Activated naive CD8-positive, alpha-beta T cell treated with anti-CD3 and anti-CD28 coated beads, Interleukin-2, amount 50 U/mL, for 24 hours (primary cell): ENCODE measurements at places on chromosomes 5 and 9.

DNA sequence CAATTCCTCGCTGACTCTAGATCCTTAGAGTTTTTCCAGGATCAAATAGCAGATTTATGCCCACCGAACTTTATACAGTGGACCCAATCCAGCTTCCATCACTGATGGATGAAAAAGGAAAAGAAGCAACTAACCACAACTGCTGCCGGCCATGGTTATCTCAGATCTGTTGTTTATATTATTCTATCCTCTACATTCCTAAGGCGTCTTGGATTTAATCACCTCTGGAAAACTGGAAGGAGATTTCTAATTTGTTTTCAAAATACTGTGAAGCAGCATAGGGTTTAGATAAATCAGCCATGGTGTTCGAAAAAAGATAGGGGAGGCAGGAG lies 663 bp upstream of the ZNF366 start:
- no peak for DNase-seq

- no peak for DNase-seq
These were observed 148.6 kb downstream of the CDH9 start for GRCh38 chr5:26889815-26890214.

- DNase-seq = no peak
These were observed 208.8 kb downstream of the ERCC6L2 start for GRCh38 chr9:96084331-96084734.

- DNase-seq = no peak
These were observed 205.4 kb upstream of the ITGA1 start for GRCh38 chr5:52582313-52582712.

GRCh38 chr5:11760934-11761603 lies 143.2 kb downstream of the CTNND2 start:
- DNase-seq = no peak

GRCh38 chr9:92206488-92206887 lies 87.0 kb downstream of the IARS1 start:
- DNase-seq = no peak

DNA sequence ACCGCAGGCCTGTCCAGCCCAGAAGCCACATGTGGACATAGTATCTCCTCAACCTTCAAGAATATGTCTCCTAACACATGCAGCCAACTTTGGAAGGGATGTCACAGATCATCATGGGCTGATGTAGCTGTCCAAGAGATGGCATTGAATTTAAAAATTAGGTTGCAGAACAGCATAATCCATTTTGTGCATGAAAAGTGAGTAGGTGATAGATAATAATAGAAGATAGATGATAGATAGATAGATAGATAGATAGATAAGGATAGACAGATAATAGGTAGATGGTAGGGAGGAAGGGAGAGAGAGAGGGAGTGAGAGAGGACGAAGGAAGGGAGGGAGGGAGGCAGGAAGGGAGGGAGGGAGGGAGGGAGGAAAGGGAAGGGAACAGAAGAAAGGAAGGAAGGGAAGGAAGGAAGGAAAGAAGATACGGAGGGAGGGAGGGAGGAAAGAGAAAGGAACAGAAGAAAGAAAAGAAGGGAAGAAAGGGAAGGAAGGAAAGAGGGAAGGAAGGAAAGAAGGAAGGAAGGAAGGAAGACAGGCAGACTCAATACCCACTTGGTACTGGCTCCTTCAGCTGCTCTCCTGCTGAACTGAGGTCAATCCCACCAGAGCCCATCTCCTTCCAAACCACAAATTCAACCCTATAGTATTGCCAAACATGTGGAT lies 28.9 kb upstream of the ERGIC1 start:
- DNase-seq = no peak
